CD4-positive, alpha-beta T cell treated with Interleukin-6 at 100 ng/mL for 8 hours (primary cell): ENCODE measurements at places on chromosomes 6 and 20.

GRCh38 chr20:39541136-39541803 is 579.1 kb downstream of the DHX35 start:
- DNase-seq: no peak

- no peak for DNase-seq
Observed at GRCh38 chr6:37638414-37639341, 59.0 kb downstream of the MDGA1 start.

GRCh38 chr6:18506382-18507017 is 119.3 kb downstream of the RNF144B start:
- DNase-seq: no peak

DNA sequence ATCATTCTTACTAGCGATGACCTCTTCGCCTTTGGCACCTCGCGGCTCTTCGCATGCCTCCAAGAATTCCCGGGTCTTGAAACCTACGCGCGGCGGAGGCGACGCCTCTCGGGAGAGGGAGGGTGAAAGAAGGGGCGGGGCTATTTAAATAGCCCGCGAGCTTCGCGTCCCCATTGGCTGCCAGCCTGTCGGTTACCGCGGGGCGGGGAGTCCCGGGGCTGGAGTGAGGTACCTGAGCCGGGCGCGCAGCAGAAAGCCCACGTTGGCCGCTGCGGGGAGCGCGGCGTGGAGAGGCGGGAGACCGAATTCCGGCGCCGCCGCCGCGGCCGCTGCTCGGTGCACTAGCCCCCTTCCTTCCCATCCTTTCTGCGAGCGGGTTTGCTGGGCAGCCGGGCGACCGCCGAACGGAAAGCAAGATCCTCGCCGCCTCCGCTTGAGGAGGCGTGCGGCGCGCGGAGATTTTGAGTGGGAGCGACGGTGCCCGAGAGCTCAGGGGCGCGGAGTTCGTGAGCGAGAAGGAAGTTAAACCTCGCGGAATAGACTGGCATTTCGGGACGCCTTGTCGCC is at the start of gene BMP6:
Gene BMP6, plus strand, starts transcription at position 251 of the 567 bp plus-strand sequence. CDS start 857 bp downstream, outside the sequence.
- DNase-seq: peak; percentile 28

DNA sequence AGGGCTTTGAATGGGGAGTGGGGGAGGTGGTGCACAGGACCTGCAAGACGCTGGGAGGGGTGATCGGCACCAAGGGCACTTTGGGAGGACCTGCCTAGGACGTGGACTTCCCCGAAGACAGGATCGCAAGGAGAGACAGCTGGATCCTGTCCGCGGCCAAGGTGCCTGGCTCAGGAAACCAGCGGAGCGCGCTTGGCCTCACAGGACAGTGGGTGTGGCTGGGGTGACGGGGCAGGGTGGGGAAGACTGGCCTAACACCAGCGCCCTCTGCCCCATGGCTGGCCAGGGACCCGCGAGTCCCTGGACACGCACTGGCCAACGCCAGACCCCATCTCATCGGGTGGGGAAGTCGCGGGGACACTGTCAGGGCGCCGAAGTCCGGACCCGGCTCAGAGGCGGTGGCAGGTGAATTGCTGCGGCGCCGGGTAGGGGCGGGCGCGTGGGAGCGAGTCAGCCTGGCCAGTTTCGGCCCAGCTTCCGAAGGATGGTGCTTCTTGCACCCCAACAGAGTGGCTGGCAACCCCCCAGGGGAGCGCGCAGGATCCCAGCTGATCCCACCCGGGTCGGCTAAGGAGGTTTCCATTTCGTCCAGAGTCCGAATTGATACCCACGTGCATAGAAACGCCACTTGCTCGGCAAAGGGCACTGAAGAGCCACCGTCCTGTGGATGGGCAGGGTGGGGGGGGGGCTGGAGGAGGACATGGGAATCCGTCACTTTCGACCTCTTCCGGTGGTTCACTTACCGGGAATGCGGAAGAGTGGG is 785 bp upstream of the THBD start:
- DNase-seq: no peak

DNA sequence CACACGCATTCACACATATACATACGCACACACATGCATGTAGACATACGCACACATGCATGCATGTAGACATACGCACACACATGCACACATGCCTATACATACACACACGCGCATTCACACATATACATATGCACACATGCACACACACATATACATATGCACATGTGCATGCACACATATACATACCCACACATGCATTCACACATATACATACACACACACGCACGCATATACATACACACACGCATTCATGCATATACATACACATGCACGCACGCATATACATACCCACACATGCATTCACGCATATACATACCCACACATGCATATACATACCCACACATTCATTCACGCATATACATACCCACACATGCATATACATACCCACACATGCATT is 80.5 kb downstream of the WDR27 start:
- no peak for DNase-seq

DNA sequence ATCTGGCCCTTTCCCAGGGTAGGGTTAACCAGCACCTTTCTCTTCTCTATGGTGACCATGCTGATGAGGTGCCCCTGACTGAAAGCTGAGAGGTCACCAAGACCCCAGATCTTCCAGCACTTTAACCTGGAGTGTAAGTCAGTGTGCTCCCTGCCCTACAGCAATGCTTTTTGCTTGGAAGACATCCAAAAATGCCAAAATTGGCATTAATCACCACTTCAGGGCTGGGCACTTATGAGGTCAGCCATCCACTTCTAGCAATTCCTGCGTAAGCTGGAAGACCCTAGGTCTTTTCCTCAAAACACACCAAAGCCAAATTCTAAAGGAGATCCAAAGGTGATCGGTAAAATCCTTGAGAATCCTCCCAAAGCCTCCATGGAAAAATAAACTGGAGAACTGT is 81.2 kb upstream of the LOC128125822 start:
- DNase-seq: no peak

- no peak for DNase-seq
Observed at GRCh38 chr20:1964659-1965405, 29.0 kb downstream of the PDYN start.

GRCh38 chr6:113856375-113856624 is 845 bp upstream of the MARCKS start:
- no peak for DNase-seq

DNA sequence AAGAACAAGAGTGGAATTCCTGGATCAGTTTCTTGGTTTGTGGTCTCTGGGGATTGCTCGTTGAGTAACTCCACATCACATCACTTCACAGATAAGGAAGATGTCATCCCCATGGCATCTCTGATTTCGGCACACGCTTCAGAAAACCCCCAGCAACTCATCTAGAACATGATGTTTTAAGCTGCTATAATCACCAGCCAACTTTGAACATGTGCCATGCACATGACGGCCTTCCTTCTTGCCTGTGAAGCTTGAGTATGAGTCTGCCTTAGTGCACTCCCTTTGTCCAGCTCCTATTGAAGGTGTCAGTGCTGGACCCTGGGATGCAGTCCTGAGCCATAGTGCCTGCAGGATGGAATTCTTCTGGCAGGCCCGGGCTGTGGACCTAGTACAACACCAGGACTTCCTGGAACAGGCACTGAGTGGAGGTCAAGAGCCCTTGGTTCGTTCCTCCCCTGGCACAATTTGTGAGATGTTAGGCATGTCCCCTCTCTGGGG is 231.5 kb upstream of the SUPT3H start:
- no peak for DNase-seq

DNA sequence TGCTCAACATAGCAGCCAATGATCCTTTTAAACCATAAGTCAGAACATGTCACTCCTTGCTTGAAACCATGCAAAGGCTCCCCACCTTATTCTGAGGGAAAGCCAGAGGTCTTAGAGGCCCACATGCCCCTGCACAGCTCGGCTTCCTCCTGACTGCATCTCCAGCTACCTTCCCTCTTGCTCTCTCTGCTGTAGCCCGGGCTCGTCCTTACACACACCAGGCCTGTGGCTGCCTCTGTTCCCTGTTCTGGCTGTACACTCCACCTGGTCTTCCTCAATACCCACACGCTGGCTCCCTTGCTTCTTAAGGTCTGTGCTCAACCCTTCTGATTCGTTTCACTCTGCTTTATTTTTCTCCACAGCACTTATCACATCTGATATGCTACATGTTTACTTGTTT is 116.2 kb downstream of the TNFAIP3 start:
- no peak for DNase-seq

DNA sequence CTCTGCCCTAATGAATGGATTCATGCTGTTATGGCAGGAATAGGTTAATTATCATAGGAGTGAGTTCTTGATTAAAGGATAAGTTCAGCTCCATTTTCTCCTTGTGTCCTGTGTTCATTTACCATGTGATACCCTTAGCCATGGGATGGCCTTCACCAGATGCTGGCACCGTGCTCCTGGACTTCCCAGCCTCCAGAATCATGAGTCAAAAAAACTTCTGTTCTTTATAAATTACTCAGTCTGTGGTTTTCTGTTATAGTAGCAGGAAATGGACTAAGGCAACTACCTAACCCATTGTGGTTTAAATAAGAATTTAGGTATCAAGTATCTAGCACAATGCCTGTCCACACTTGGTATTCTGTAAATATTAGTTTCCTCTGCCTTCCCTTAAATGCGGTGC is 223.5 kb downstream of the MEI4 start:
- DNase-seq: no peak

DNA sequence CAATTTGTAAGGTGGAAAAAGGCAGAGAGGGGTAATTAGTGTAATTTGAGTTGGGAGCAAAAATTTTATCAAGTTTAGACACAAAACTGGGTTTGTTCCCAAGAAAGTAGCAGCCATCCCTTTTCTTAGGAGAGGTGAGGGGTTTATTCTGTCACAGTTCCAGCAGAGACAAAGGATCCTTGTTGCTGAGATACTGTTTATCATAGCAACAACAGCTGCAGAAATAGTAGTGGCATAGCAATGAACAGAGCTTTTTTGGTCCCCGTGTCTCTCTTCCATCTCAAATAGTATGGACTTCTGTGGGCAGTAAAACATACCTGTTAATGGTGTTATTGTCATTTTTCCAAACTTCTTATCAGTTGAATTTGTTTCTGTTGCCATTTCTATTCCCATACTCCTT is 23.9 kb downstream of the ZKSCAN8 start:
- no peak for DNase-seq

DNA sequence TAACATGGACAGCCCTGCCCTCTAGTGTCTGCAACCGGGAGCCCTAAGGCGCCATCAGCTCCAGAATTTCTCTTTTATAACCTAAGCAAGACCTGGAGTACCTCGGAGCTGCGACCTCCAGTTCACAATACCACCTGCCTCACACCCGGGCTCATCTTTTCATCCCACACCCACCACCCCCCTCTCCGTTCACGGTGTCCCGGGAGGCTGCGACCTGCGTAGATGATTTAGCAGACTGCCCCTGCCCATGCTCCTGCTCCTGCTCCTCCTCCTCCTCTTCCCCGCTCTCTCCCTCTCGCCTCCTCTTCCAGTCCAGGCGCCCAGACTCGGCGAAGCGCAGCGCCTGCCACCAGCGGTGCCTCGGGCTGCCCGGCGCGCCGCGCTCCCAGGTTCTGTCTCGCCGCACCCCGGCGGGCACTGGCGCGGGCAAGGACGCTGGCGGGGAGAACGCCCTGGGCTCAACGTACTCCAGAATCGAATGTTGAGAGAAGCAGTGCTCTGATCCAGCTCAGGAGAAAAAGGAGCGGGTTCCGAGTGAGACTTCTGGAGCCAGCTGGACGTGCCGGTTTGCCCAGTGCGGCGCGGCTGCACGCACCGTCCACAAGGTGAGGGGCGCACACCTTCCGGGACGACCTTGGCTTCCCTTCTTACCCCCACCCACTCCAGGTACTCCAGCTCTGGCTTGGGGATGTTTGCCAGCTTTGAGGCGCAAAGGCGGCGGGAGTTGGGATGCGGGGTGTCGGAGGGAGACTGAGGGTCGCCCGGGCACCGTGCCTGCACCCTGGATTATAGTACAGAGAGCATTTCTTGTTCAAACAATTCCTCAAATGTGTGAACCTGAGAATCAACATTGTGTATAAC is at the start of gene HTR1E:
Gene HTR1E, plus strand, starts transcription at position 310 of the 861 bp plus-strand sequence. CDS start 77,807 bp downstream, outside the sequence.
- no peak for DNase-seq

- no peak for DNase-seq
Observed at GRCh38 chr6:12927746-12928145, 211.2 kb downstream of the PHACTR1 start.

DNA sequence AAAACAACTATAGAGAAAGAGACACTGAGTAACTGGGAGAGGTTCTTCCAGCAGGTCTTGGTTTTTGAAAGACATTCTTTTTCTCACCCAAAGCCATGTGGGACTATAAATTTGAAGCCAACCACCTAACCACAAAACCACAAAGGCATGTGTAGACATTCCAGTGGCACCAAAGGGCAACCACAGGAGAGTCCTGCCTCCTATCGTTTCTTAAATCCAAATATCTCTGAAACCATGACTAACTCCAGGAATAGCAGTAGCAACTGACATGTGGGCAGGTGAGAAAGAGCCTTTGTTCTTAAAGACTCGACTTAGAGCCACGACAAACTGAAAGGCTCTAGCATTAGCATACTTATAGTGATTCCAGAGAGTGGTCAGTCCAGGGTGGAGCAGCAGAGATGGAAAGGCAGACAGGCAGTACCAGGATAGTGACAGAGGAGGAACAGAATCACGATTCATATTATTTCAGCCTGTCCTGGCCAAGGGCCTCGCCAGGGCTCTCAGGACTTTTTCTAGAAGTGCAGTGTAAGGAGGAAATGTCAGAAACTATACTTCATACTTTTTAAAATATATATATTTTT is 9.4 kb upstream of the COL9A1 start:
- DNase-seq: no peak

- no peak for DNase-seq
Observed at GRCh38 chr6:4180652-4181255, 45.4 kb upstream of the ECI2 start.

DNA sequence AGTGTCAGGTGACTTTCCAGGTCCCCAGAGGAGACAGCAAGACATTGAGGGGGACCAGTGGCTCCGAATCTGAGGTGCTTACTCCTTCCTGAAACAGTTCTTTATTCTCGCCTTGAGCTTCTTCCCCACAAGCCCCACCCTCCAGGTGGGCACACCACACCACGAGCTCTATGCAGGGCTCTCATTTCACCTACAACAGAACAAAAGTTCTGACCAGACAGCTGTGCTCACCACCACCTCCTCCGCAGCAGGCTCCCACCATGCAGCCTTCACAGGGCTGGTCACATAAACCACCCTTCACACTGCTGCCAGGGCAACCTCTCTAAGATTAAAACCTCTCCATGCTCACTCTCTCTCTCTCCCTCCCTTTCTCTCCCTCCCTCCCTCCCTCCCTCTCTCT is 384.5 kb upstream of the ARID1B start:
- DNase-seq: no peak

GRCh38 chr6:132192631-132193030 is 208.6 kb downstream of the MOXD1 start:
- DNase-seq: no peak

DNA sequence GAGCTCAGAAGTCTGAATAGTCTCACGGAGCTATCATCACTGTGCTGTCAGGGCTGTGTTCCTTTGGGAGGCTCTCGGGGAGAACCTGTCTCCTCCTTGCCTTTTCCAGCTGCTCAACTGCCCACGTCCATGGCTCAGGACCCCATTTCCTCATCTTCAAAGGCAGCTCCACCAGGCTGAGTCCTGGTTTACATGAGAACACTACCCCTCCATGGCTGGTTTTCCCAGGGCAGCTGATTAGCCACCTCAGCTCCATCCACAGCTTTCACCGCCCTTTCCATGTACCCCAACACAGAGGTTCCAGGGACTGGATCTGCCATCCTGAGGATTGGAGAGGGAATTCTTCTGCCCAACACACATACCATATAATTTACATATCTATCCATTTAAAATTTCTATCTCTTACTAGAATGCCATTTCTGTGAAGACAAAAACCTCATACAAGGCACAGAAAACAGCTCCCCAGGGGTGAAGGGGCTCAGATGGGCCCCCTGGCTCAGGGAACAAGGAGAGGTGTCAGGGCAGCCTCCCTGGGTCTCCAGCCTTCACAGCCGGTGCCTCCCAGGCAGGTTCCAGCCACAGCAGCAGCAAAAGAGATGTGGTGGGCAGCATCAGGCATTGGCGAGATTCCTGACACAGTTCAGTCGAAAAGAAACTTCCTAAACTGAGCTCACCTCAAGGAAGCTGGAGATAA is 2.2 kb upstream of the RAET1E start:
- DNase-seq: no peak
